ENCODE measurements at places on chromosomes 2 and 18.

- no peak for DNase-seq
These were observed 23.2 kb upstream of the ACSL3 start for GRCh38 chr2:222837643-222838056.

DNA sequence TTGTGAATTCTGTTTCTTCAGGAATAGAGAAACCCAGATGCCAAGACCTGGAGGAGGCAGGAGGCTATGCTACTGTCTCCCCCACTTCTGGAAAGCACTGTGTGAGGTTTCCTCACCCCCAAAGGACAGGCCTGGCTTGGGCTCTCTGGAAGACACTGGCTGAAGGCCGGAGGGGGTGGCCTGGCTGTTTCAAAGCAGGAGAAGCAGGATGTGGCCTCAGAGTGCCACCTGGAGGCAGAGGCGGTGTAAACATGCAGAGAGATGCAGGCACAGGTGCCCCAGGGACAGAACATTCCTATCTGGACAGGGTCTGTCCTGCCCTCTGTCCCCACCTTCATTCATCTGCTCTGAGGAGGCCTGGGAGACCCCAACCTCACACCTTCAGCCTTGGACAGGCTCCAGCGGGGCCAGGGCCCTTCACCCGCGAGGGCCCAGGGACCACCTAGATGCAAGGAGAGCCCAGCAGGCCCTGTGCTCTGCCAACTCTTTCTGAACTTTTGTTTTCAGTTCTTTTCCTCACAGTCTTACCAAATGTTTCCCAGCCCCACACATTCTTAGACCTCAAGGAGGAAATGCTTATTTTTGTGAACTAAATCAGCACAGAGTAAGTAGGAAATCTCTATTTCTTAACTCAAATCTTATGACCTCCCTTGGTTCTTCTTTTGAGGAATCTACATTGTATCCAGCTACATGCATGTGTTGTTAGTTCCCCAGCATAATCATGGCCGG is 79.2 kb downstream of the LONRF2 start:
- peak; percentile 15 for DNase-seq

GRCh38 chr18:848062-848861 is 36.2 kb upstream of the YES1 start:
- no peak for DNase-seq

DNA sequence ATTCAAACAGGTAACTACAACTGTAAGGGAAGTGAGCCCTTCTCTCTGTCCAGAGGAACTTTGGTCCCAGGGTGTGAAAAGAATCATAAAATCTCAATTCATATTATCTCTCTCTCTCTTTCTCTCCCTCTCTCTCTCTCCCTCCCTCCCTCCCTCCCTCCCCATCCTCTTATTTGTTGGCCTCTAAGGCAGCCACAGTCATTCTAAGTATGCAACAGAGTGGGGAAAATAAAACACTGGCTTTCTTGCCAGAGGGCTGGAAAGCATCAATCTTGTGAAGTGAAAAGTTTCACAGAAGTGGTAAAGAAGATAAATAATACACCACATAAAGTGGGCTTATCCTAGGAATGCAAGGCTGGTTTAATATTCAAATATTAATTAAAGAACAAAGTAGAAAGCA is 95.6 kb upstream of the KCNH7 start:
- DNase-seq: no peak

GRCh38 chr2:7492719-7493118 is 575.5 kb downstream of the RNF144A start:
- DNase-seq: no peak

- DNase-seq: no peak
These were observed 61.3 kb downstream of the SMAD4 start for GRCh38 chr18:51091270-51091669.

DNA sequence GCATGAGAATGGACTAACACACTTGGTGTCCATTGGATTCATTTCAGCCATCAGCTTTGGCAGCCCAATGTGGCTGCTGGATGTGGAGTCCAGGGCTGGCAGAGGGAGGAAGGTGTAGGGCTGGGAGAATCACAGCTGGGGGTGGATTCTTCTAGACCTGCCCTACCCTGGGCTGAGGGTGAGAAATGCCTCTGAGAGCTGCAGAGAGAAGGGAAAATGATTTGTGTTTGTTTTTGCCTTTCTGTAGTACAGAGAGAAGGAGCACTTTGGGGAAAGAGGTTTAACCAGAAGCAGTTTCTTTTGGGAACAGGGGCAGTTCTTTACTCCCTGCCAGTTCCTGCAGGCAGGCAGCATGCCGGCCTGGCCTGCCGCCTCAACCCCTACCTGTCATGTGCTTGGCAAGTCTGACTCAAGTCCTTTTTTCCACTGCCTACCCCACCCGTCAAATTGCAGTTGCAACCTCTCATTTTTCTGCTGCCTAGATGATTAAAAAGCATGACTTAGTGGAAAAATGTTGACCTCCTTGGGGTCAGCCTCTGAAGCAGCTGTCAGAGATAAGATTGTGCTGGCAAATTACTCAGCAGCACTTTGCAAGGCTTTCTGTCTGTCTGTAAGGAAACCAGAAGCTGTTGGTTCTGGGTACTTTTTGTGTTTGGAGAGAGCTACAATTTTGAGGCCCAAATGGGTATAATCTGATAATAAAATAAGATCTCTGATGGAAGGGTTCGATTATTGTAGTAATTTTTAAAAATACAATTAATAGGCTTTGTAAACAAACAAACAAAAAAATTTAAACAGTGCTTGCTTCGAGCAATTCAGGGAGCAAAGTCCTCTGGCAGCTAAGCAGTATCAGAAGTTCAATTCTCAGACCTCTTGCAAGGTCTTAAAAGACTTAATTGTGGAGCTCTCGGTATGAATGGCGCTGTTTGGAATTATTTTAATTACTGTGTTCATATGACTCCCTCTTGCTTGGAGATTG is 21.7 kb downstream of the LBH start:
- peak; percentile 87 for DNase-seq

GRCh38 chr18:11146238-11146946 is 3.0 kb downstream of the PIEZO2 start:
- no peak for DNase-seq

GRCh38 chr18:75203416-75204268 is 5.3 kb downstream of the PTGR3 start:
- no peak for DNase-seq

GRCh38 chr18:63302220-63302619 is 17.3 kb downstream of the BCL2 start:
- DNase-seq: no peak

DNA sequence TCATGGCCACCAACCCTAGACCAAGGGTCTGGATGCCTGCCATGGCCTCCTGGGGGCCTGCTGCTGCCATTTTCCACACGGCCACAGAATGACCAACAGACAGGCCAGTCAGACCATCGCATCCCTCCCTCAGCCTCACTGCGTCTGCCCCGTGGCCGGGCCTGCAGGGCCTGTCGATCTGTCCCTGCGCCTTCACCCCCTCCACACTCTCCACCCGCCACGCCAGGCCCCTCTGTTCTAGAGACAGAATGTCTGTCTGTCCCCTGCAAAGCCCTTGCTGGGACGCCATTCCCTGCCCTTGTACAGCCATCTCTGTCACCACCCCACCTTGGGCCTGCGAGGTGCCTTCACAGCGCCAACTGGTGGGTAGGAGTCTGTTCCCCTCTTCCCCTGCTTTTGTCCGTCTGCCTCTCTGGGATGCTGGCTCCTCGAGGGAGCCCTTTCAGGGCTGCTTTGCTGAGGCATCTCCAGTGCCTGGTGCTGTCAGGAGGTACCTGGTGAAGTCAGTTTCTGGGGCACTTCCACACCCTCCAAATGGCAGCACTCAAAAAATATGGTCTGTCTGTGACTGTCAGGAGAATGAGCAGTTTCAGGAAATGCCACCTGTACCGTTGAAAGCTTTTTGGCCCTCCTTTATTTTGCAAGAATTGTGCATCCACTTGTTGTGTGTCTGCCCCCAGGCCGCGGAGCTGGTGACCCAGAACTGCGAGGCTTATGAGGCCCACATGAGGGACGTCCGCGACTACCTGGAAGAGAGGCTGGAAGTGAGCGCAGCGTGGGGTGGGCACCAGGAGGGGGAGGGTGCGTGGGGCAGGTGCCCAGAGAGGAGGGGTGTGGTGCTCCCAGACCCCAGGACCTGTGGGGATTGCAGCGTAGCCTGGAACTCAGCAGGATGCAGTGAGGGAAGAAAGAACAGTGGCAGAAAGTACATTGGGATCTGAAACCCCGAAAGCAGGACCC is 6.7 kb upstream of the ESPNL start:
- DNase-seq: no peak

DNA sequence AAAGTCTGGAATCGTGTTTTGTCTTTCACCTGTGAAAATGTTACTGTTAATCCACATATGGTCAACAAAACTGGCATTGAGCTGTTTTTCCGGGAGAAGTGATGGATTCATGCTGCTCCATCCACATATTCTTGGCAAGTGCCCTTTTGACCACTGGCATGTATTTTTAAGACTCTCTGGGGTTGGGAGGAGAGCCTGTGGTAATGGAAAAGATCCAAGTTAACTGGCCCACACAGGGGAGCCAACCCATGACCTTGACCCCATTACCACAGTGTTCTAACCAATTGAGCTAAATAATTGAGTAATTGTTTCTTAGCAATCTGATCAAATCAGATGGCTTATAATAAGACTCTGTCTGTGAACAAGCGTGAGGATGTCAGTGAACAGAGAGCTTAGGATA is 296.2 kb upstream of the NRP2 start:
- DNase-seq: no peak

- DNase-seq: no peak
These were observed 358.2 kb upstream of the MYT1L start for GRCh38 chr2:2689306-2689705.

DNA sequence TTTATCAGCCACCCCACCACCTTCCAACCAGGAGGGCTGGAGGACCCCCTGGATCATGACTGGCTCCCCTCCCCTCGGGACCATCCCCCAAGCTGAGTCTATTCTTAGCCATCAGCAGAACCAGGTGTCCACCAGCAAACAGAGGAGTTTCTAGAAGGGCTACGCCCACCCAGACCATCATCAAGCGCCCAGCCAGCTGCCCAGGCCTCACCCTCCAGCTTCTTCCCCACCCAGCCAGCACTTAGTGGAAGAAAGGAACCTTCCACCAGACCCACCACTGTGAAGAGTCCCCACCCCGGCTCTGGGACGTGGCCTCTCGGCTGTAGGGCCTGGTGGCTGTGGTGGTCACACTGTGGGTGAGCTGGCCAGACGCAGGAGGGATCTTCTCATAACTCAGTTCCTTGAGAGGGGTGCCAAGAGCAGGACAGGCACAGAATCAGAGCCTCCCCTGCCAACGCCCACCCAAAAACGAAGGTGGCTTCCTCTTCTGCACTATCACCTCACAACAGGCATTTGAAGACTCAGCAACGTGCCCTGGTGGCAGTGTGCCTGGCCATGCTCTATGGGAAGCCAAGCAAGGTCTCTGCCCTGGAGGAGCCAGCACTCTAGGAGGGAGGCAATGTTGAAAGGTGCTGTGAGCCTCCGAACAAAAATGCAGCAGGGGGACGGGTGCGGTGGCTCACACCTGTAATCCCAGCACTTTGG is 19.0 kb downstream of the BIN1 start:
- DNase-seq: no peak

DNA sequence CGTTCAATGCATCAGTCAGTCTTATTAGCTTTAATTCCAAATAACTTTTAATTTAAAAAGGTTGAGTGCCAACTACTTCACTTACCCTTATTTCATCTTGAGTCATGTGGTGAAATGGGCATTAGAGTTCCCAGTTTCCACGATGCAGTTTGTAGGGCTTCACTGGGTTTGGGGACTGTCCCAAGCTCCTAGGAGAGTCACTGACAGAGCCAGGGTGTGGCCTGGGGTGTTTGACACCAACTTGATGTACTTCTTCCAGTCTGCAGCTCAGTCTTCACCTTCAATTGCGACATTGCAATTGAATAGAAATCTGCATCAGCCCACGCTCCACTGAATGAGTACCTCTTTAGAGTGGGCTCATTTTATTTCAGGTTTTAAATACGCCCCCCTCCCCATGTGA is 165.3 kb downstream of the ARL4C start:
- DNase-seq: no peak

DNA sequence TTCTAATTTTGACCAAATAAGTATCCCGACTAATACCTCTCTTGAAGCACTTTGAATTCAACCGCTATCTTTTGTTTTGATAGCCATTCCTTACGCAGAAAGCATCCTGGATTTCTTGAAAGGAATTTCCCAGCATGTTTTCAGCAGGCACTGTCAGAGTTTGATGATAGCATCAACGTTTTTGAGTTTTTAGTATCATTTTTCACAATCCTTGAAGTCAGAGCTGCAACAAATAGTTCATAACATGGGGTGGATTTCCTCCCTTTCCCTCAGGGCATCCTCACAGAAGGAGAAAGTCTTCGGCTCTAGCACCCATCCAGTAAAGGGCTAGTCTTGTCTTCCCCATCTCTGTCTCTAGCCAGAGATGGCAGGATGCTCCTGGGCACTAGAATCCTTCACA is 46.2 kb downstream of the ANKRD44 start:
- no peak for DNase-seq

GRCh38 chr2:144049137-144049536 is 470.8 kb downstream of the ZEB2 start:
- no peak for DNase-seq

DNA sequence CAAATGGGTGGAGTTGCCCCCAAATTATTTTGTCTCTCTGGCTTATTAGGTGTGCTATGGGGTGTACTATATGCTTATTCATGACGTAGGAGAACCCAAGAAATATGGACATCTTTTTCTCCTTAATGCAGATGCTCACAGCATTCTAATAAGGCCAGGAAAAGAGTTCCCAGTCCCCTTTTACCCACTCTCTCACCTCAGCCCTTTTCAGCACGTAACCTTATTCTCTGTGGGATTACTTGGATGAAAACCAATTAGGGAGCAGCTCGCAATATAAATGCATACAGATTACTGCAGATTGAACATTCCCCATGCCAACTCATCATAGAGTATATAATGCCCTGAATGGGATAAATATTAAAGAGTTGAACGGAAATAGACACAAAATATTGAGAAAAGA is 891.2 kb upstream of the POU3F3 start:
- no peak for DNase-seq

DNA sequence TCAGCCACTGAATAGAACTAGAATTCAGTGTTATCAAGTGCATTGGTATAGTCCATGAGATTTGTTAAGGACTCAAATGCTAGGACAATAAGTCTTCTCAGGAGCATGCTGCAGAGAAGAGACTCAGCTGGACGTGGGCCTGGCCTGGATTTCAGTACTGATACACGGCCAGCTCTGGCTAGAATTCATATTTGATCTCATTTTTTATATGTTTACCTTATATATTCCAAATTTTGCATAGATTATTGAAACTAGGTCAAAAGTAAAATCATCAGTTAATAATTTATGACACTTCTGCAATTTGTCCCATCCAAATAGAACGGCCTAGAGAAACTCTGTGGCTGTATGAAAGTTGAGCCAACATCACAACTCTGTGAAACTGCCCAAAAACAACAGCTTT is 262.0 kb downstream of the DLGAP1 start:
- DNase-seq: no peak

DNA sequence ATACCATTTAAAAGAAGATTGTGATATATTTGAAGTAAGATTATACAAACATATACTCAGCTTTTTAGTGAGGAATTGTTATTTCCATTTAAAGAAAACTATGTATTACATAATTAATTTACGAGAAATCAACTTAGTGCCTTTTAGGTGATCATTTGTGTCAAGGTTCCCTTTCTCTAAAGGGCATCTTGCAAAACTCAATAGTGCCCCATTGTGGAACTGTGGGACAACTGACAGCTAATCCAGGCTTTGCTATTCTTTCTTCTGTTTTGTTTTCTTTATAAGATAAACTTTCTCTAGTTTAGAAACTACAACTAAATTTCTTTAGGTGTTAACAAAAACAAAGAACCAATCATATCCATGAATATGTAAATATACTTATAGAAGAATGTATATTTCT is 24.3 kb upstream of the VIT start:
- no peak for DNase-seq

Data from NCI-H2227 treated with DMSO at 0.1 percent for 48 hours (cell line).